Glomerular endothelial cell (primary cell): ENCODE measurements at places on chromosomes 5 and 9. TPM values are rescaled to one million over a fixed set of nuclear protein-coding genes. Genes with fewer than 3 reads are reported as not detected.

Gene DRD1
- not detected in 2 replicates for total RNA-seq

Gene SPINK14
- not detected in 2 replicates for total RNA-seq

Gene KCNIP1
- total RNA-seq, result 0.76 and 1.7 TPM in 2 replicates

Gene PRR16
- 1.2 and 1.6 TPM in 2 replicates for total RNA-seq

Gene GHR
- total RNA-seq, result 0.35 and 1.8 TPM in 2 replicates

Gene HRH2
- 0.06 TPM in 1 of 2 replicates, not detected in the other for total RNA-seq

Gene PLPPR1
- 0.29 and 1.1 TPM in 2 replicates for total RNA-seq

Gene PRLR
- total RNA-seq, result not detected in 2 replicates

Gene HAPLN1
- total RNA-seq, result 0.12 TPM in 1 of 2 replicates, not detected in the other

Gene CDX1
- not detected in 2 replicates for total RNA-seq

Gene PDLIM4
- 88.4 and 118 TPM in 2 replicates for total RNA-seq

Gene SLC1A3
- total RNA-seq, result not detected in 2 replicates

Gene LNPEP
- total RNA-seq, result 22.4 and 28.0 TPM in 2 replicates

Gene PCSK1
- 2.5 and 6.2 TPM in 2 replicates for total RNA-seq

Gene ADAMTSL2
- 0.05 TPM in 1 of 2 replicates, not detected in the other for total RNA-seq

Gene OTP
- not detected in 2 replicates for total RNA-seq

Gene CSF2
- 9.5 and 31.6 TPM in 2 replicates for total RNA-seq

Gene IDNK
- 4.6 and 4.9 TPM in 2 replicates for total RNA-seq

Gene SPINK7
- not detected in 2 replicates for total RNA-seq

Gene SHROOM1
- total RNA-seq, result 12.1 and 18.2 TPM in 2 replicates
